NCI-H146 (cell line): ENCODE measurements at places on chromosomes 1 and 21.

GRCh38 chr1:63946866-63947491 lies 173.2 kb downstream of the ROR1 start:
- DNase-seq, result no peak

DNA sequence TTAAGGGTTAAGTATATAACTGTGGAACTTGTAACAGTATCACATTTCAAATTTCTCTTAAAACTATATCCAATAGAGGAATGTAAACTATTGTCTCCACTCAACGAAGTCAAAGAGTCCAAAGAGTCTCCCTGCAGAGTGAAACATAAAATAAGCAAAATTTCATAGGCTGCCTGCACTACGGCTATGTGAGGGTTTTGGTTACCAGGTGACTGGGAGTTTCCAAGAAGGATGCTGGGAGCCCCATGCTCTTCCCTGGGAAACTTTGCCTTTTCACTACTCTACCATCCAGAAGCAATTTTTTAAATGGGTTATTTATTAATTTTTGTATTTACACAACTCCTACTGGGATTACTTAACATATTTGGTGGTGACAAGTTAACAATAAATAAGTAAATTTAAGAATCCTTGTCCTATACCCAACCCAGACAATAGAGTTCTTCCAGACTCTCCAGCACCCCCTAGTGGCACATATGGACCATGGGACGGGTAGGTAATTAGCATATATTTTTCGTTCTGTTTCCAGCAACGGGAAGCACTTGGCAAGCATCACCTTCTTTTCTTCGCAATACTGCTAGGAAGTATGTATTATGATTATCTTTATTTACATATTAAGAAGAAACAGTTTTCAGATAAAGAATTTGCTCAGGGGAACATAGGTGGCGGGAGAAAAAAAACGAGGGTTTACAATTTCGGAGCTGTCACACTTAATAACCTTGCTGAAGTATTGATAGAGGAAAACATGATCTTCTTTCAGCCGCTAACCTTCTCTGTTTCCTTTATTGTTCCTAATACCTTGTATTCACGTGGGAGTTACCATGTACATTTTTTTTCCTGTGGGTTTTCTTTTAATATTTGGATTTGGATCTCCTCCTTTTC lies 3.5 kb downstream of the FMO2 start:
- peak; percentile 53 for DNase-seq

DNA sequence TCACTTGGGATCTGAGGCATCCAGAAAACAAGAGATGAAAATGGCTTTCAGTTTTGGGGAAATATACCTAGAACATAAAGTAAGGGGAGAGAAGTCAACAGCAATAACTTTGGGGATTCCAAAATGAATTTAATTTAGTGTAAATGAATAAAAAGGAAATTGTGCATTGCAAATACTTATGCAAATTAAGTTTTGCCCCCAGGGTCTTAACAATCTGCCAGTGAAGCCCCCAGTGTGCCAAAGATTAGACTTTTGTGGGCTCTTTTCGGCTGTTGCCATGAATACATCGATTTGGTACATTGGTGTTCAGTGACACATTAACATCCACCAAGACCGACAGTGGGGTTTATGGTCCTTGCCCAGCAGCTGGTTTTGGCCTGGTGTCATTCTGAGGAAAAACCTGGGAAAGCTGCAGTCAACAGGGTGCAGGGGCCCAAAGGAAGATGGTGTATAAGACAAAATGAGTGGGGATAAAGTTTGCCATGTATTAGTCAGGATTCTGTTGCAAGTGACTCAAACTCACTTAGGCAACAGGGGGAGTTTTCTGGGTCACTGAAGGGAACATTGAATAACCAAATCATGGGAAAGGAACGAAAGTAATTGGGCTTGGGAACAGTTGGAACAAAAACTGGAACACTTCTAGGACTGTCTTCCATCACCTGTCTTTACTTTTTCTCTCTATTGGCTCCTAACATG lies 30.2 kb upstream of the IGSF3 start:
- no peak for DNase-seq

DNA sequence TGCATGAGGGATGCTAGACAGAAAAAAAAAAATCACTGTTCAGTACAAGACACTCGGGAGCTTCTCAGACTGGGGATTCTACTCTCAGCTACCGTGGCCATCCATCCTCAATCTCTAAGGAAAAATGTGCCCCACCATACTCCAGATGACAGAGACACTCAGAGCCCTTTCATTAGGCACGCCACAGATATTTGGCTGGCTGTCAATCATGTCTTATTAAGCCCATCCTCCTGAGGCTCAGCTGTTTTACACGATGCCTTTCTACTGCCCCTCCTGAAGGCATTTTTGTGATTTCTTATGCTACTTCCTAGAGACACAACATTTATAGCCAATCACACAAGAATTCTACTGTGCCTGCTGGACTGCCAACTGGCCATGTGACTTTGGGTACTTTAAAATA lies 92.9 kb downstream of the KIF14 start:
- DNase-seq, result no peak

DNA sequence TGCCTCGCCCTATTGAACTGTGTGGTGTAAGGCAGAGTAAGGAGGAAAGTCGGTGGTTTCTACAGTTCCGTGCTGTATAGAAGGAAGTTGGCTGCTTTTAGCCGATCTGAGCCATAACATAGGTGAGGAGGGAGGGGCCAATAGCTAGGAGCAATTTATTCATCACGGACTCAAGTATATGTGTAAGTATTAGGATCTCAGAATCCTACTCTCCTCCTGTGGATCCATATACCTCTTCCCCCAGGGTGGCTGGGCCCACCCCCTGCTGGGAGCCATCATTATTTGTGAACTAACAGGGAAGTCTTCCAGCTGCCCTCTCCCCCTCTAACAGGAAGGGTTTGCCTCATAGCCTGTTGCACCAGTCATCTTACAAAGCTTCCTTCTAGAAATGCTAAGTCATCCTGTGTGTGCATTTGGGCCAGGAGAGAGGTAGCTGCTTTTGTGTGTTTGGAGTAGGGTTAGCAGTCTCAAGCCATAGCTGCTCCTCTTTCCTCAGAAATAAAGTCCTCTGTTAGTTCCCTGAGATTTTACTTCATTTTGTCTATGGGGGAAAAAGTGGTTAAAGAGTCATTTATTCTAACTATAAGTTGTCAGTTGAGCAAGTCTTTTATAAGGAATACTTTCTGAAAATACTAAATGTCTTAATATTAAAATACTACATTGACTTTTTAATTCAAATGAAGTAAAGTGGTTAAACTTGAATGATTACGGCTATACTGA lies 14.9 kb upstream of the CENPS start:
- DNase-seq, result no peak

GRCh38 chr21:28068455-28069358 lies 924.0 kb downstream of the LTN1 start:
- no peak for DNase-seq

GRCh38 chr21:16709866-16710550 lies 802.8 kb upstream of the CXADR start:
- DNase-seq, result no peak

DNA sequence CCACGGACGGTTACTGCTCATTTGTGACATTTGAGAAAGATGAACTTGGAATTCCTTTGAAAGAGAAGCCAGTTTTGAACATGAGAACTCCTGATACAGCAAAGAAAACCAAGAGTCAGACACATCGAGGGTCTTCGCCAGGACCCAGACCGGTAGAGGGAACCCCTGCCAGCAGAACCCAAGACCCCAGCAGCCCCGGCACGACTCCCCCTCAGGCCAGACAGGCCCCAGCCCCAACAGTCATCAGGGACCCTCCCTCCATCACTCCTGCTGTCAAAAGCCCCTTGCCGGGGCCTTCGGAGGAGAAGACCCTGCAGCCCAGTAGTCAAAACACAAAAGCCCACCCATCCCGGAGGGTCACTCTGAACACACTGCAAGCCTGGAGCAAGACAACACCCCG lies 27.7 kb downstream of the CHAF1B start:
- DNase-seq, result no peak

DNA sequence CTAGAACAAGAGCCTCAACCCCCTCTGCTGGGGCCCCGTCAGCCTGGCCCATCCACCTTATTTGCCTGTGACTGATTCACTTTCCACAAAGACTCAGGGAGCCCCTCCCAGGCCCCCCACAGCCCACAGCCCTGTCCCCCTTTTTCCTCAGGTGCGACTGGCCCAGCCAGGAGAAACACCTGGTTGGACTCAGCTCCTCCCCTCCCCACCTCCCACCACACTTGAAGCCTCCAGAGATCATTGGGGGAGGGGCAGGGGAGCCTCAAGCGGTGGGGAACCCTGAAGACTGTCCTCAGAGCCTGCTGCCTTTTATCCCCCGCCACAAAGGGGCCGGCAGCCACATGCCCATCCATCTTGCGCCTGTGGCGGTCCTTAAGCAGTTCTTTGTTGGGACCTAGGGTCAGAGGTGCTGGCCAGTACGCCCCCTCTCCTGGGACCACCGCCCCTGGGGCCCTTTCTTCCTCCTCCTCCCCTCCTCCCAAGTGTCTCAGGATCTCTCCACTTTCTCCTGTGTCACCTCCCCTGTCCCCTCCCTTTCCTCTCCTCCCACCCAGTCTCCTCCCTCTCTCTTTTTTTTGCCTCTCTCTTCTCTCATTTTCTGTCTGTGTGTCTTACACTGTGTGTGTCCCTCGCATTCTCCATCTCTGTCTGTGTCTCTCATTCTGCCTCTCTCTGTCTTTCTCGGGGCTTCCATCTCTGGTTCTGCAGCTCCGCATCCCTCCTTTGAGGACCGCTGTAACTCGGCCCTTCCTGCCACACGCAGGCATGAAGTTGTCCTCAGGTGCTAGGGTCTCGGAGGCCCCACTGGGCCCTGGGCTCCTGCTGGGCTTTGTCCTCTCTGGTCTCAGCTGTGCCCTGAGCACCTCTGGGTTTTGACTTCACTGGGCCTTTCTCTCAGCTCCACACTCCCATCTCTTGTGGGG lies 12.2 kb downstream of the CRABP2 start:
- DNase-seq, result peak; percentile 82

DNA sequence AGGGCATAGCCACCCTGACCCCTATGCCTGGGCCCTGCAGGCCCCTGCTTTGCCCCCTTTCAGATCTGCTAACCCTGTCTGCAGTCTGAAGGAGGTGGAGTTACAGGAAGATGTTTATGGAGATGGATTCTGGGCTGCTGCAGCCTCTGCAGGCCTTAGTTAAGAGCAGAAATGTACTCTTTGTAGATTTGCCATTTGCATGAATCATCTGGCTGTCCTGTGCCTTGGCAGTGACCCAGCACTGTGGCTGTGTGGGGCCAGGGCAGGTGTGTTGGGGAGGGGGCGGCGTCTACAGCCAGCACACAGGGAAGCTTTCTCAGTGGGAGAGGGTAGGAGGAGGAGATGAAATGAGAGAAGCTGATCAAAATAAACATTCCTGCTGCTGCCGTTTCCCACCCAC lies 867.3 kb downstream of the PLA2G4A start:
- DNase-seq, result peak; percentile 21

- DNase-seq, result no peak
Measured at GRCh38 chr1:24348196-24348595, 29.0 kb downstream of the GRHL3 start.

DNA sequence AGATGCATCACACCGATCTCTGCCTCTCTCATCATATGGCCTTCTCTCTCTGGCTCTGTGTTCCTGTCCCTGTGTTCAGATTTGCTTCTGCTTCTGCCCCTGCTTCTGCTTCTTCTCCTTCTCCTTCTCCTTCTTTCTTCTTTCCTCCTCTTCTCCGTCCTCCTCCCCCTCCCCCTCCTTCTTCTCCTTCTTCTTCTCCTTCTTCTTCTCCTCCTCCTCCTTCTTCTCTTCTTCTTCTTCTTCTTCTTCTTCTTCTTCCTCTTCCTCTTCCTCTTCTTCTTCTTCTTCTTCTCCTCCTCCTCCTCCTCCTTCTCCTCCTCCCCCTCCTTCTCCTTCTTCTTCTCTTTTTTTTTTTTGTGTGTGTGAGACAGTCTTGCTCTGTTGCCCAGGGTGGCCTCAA lies 139.9 kb upstream of the KLHDC7A start:
- DNase-seq, result no peak

DNA sequence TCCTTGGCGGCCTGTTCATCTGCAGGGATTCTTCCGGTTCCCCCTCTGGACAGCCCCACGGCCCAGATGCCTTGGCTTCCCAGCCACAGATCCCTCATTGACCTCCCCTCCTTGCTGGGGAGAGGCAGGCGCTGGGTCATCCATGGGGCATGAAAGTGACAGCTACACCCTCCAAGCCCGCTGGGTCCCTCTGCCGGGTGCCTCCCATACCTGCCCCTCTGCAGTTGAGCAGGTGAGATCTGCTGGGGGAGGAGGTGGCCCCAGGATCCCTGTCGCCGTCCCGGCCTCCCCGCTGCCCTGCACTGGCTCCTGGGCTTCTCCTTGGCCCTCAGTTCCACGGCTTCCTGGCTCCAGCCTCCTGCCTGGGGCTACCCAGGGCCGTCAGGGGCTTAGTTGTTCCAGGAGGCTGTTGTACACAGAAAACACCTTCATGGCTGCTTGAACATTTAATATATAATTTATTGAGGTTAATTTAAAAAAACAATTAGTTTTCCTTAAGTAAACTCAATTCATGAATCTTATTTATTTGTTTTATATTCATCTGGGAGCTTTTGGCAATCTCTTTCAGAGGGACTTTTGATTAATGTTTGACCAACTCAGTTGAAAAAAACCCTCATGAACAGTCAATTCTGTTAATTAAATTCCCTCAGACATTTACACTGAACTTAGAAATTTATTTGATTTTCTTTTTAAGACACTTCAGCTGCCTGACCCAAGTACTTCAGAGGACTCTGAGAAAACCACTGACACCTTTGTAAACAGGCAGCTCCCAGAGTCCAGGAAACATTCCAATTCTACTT lies 67.6 kb upstream of the ABCG1 start:
- DNase-seq, result no peak

GRCh38 chr1:241286486-241286885 lies 70.5 kb downstream of the RGS7 start:
- no peak for DNase-seq

GRCh38 chr21:43956019-43956669 lies 56.0 kb upstream of the TRAPPC10 start:
- peak; percentile 7 for DNase-seq

GRCh38 chr1:61724506-61724812 lies 482 bp downstream of the TM2D1 start:
- DNase-seq, result no peak

- DNase-seq, result no peak
Measured at GRCh38 chr1:50970509-50970887, 453 bp downstream of the CDKN2C start.

DNA sequence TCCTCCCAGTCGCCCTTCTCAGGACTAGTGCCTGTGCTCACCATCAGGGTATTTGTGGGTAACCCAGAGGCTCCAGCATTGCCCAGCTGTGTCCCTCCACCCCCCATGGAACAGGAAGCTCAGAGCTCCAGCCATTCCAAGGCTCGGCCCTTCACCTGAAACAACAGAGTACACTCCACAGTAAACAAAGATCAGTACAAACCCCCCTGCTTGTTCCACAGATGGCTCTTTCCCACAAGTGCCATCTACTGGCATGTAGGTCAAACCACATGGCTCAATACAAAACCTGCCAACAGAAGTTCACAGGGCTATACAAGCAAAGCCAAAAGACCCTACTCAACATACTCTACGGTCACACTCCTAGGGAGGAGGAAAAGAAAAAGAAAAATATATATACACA lies 258.7 kb downstream of the AGBL4 start:
- no peak for DNase-seq

DNA sequence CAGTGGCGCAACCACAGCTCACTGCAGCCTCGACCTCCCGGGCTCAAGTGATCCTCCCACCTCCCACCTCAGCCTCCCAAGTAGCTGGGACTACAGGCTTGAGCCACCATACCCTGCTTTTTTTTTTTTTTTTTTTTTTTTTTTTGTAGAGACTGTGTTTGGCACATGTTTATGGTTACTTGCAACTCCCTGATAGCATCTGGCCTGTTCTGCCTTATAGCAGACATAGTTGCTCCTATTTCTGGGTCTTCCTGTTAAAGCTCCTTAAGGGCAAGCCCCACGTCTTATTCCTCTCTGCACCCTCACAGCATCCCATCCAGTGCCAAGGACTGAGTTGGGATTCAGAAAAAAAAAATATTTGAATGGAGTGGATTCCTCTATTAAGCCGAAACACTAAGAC lies 17.1 kb upstream of the CNR2 start:
- DNase-seq, result no peak
